Left lung (tissue), 14 donors: ENCODE measurements at places on chromosomes 2 and 18. TPM values are rescaled to one million over a fixed set of nuclear protein-coding genes. Genes with fewer than 3 reads are reported as not detected.

Gene ANKRD29
- total RNA-seq, result 51.9 TPM

Gene PRSS56
- not detected for total RNA-seq

Gene CFLAR
- total RNA-seq, result 278 TPM

Gene ASAP2
- 27.3 TPM for total RNA-seq

Gene OR6B2
- not detected for total RNA-seq

Gene WNT10A
- 1.1 TPM for total RNA-seq

Gene CLEC4F
- 0.31 TPM for total RNA-seq

Gene PLA2R1
- 4.1 TPM for total RNA-seq

Gene TMEM37
- total RNA-seq, result 31.2 TPM

Gene RAPGEF4
- total RNA-seq, result 10.1 TPM

Gene CCDC85A
- total RNA-seq, result 8.7 TPM

Gene SPATA3
- not detected for total RNA-seq

Gene NETO1
- total RNA-seq, result not detected

Gene ARHGAP28
- total RNA-seq, result 16.6 TPM

Gene LTBP1
- total RNA-seq, result 35.4 TPM

Gene IL36A
- total RNA-seq, result not detected

Gene EFEMP1
- total RNA-seq, result 329 TPM

Gene MRPL33
- 75.2 TPM for total RNA-seq

Gene RND3
- total RNA-seq, result 44.8 TPM

Gene RGPD4
- total RNA-seq, result not detected

Gene CRYGD
- not detected for total RNA-seq

Gene SERPINB12
- not detected for total RNA-seq

Gene DSG3
- total RNA-seq, result not detected

Gene GRP
- total RNA-seq, result 0.67 TPM

Gene AGXT
- total RNA-seq, result not detected

Gene MGAT4A
- total RNA-seq, result 51.7 TPM

Gene CD8B
- total RNA-seq, result not detected

Gene IL18R1
- total RNA-seq, result 35.6 TPM

Gene OXER1
- 1.7 TPM for total RNA-seq

Gene FBXO48
- total RNA-seq, result 1.5 TPM

Gene RNF125
- 4.3 TPM for total RNA-seq

Gene ERMN
- total RNA-seq, result 0.37 TPM

Gene CRYGC
- total RNA-seq, result not detected

Gene NT5C1B
- not detected for total RNA-seq

Gene MYO5B
- 25.5 TPM for total RNA-seq

Gene CD8B2
- not detected for total RNA-seq

Gene RUFY4
- 0.42 TPM for total RNA-seq

Gene TMEM169
- total RNA-seq, result 1.8 TPM

Gene TCF7L1
- 17.7 TPM for total RNA-seq

Gene ZNF638
- total RNA-seq, result 92.1 TPM

Gene SKOR2
- not detected for total RNA-seq

Gene TBR1
- total RNA-seq, result not detected

Gene CCDC74A
- 4.4 TPM for total RNA-seq

Gene MROH2A
- total RNA-seq, result not detected

Gene SLC4A3
- total RNA-seq, result 2.9 TPM

Gene PSTPIP2
- total RNA-seq, result 21.8 TPM

Gene DYSF
- 24.5 TPM for total RNA-seq

Gene KIF3C
- 10.3 TPM for total RNA-seq

Gene VWA3B
- total RNA-seq, result 3.5 TPM

Gene TTN
- total RNA-seq, result 26.1 TPM

Gene NAT8
- total RNA-seq, result not detected

Gene VIT
- 1.1 TPM for total RNA-seq

Gene SERPINB10
- not detected for total RNA-seq

Gene FIGN
- 6.3 TPM for total RNA-seq

Gene IL1F10
- not detected for total RNA-seq
